ENCODE measurements at places on chromosomes 3 and 15. TPM values are rescaled to one million over a fixed set of nuclear protein-coding genes. Genes with fewer than 3 reads are reported as not detected.

- H3K4me3 ChIP-seq, result no peak overlapping the region
- no peaks in the 10 kb centered on the region for H3K36me3 ChIP-seq
- no peak overlapping the region for H3K27ac ChIP-seq
- H3K4me1 ChIP-seq, result no peaks in the 10 kb centered on the region
- no peak for DNase-seq
- no peaks in the 10 kb centered on the region for H3K27me3 ChIP-seq
Observed at GRCh38 chr3:114428044-114428595, 134.3 kb downstream of the TIGIT start.

- H3K4me1 ChIP-seq, result peaks cover 58% of the 10 kb centered on the region
- no peak for DNase-seq
- H3K27ac ChIP-seq, result no peak overlapping the region
Observed at GRCh38 chr15:89450076-89451006, 46.0 kb downstream of the RHCG start.

AHSG gene
- not detected for total RNA-seq

CPA3 gene
- 5.7 TPM for total RNA-seq

GRCh38 chr15:43143203-43143941 is 10.0 kb downstream of the TMEM62 start:
- no peak overlapping the region for H3K4me3 ChIP-seq
- no peaks in the 10 kb centered on the region for H3K27me3 ChIP-seq
- no peak for DNase-seq
- peaks cover 8% of the 10 kb centered on the region for H3K36me3 ChIP-seq
- H3K27ac ChIP-seq, result no peak overlapping the region
- no peaks in the 10 kb centered on the region for H3K4me1 ChIP-seq

GRCh38 chr3:46660543-46661523 is 32.6 kb downstream of the ALS2CL start:
- no peak for DNase-seq
- H3K36me3 ChIP-seq, result no peaks in the 10 kb centered on the region
- no peaks in the 10 kb centered on the region for H3K27me3 ChIP-seq
- H3K4me1 ChIP-seq, result peaks cover 3% of the 10 kb centered on the region

- H3K36me3 ChIP-seq, result no peaks in the 10 kb centered on the region
- DNase-seq, result no peak
- H3K4me1 ChIP-seq, result no peaks in the 10 kb centered on the region
- no peak overlapping the region for H3K4me3 ChIP-seq
- no peaks in the 10 kb centered on the region for H3K27me3 ChIP-seq
- no peak overlapping the region for H3K27ac ChIP-seq
Observed at GRCh38 chr3:125108833-125109535, 53.2 kb upstream of the HEG1 start.

DNA sequence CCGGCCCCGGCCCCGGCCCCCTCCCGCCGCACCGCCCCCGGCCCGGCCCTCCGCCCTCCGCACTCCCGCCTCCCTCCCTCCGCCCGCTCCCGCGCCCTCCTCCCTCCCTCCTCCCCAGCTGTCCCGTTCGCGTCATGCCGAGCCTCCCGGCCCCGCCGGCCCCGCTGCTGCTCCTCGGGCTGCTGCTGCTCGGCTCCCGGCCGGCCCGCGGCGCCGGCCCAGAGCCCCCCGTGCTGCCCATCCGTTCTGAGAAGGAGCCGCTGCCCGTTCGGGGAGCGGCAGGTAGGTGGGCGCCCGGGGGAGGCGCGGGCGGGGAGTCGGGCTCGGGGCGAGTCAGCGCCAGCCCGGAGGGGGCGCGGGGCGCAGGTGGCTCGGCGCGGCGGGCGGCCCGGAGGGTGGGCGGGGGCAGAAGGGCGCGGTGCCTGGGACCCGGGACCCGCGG is 352 bp downstream of the CHRD start:
- H3K4me1 ChIP-seq, result peaks cover 34% of the 10 kb centered on the region
- H3K36me3 ChIP-seq, result no peaks in the 10 kb centered on the region
- H3K27ac ChIP-seq, result peak overlapping the region; percentile 45
- DNase-seq, result peak; percentile 81
- H3K4me3 ChIP-seq, result no peak overlapping the region
- no peaks in the 10 kb centered on the region for H3K27me3 ChIP-seq

FAM174B gene
- total RNA-seq, result 51.4 TPM

STAB1 gene
- total RNA-seq, result 50.4 TPM
